ENCODE measurements at places on chromosomes 1 and 21. TPM values are rescaled to one million over a fixed set of nuclear protein-coding genes. Genes with fewer than 3 reads are reported as not detected.

ABCG1 gene
- total RNA-seq: 7.3 TPM

AMY1B gene
- not detected for total RNA-seq

CYYR1 gene
- 25.6 TPM for total RNA-seq

DNA sequence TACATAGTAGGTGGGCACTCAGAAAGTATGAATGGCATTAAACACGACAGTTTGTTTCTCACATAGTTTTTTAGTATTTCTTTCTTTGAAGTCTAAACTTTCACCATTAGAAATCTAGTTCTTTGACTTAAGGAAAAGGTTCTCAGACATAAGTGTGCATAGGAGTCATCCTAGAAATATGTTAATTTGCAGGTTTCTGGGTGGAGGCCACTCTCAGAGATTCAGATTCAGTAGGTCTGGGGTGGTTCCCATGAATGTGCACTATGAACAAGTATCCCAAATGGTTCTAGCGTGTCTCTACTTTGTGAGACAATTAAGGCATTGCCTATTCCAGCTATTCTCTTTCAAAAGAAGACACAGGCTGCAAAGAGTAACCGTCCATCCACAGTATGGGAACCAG lies 119.3 kb downstream of the NGF start:
- no peak for DNase-seq

Data from GM23338 (cell line).